ENCODE measurements at places on chromosomes 16 and 17.

GRCh38 chr17:6020376-6021010, 49.7 kb upstream of the WSCD1 start:
- no peak overlapping the region for H3K27ac ChIP-seq
- H3K4me1 ChIP-seq: no peaks in the 10 kb centered on the region
- peaks cover 77% of the 10 kb centered on the region for H3K27me3 ChIP-seq
- no peak for DNase-seq
- H3K36me3 ChIP-seq: no peaks in the 10 kb centered on the region

- no peak overlapping the region for H3K27ac ChIP-seq
- no peaks in the 10 kb centered on the region for H3K4me1 ChIP-seq
- H3K36me3 ChIP-seq: peaks cover 3% of the 10 kb centered on the region
- no peak for DNase-seq
- peaks cover 71% of the 10 kb centered on the region for H3K27me3 ChIP-seq
- no peak overlapping the region for H3K4me3 ChIP-seq
These were observed 2.6 kb upstream of the AATF start for GRCh38 chr17:36945959-36946725.

- H3K4me1 ChIP-seq: no peaks in the 10 kb centered on the region
- DNase-seq: no peak
- no peaks in the 10 kb centered on the region for H3K36me3 ChIP-seq
These were observed 23.6 kb downstream of the SCPEP1 start for GRCh38 chr17:57001541-57001940.

GRCh38 chr17:29572691-29573557, 4.4 kb downstream of the TP53I13 start:
- H3K4me1 ChIP-seq: peaks cover 19% of the 10 kb centered on the region
- no peak overlapping the region for H3K4me3 ChIP-seq
- H3K27ac ChIP-seq: no peak overlapping the region
- peaks cover 48% of the 10 kb centered on the region for H3K36me3 ChIP-seq
- DNase-seq: peak; percentile 66
- no peaks in the 10 kb centered on the region for H3K27me3 ChIP-seq

GRCh38 chr17:44972953-44973352, 4.8 kb upstream of the C1QL1 start:
- no peaks in the 10 kb centered on the region for H3K27me3 ChIP-seq
- H3K27ac ChIP-seq: no peak overlapping the region
- DNase-seq: no peak
- no peaks in the 10 kb centered on the region for H3K4me1 ChIP-seq
- no peak overlapping the region for H3K4me3 ChIP-seq

- no peaks in the 10 kb centered on the region for H3K36me3 ChIP-seq
- no peaks in the 10 kb centered on the region for H3K27me3 ChIP-seq
- peak; percentile 81 for DNase-seq
- no peak overlapping the region for H3K4me3 ChIP-seq
These were observed 56.8 kb downstream of the BEAN1 start for GRCh38 chr16:66483689-66484452.
